ENCODE measurements at places on chromosomes 7 and 10.
A peak's percentile ranks its signal among the peaks of the same experiment; 100 is the strongest.

- DNase-seq = no peak
Observed at GRCh38 chr7:45661302-45661995, 87.3 kb downstream of the ADCY1 start.

DNA sequence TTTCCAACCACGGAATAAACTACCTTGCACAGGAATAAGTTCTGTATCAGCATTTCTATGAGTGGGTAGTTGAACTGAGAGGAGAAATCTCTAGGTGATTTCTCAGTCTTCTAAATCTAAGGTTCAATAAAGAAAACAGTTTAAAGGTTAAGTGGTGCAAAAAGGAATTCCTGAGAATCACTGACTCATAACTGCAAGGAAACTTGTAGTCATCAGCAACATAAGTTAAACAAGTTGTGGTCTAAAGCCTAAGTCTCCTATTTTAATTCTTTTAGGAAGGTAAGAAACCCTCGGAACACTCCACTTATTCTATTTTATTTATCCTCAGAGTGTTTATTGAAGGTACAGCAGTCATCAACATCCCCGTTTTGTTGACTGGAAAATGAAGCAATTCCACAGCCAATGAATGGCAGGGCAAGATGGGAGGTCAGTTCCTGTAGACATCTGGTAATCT is 92.4 kb upstream of the PIK3CG start:
- no peak for DNase-seq

DNA sequence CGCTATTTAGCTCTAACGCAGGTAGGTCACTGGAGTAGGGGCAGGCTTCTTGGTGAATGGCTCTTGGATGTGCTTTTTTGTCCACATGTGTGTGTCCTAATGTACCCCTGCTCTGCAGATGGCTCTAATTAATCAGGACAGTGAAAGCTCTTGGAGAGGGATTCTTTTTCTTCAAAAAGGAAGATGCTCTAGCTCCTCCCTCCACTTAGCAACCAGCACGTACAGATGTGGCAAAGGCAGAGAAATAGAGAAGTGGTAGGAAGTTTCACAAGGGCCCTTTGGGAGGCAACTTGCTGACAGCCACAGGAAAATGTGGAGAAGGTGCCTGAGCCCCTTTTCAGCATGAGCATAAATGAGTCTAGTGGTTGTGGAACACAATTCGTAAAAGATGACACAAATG is 221.7 kb downstream of the PLXNA4 start:
- DNase-seq = no peak

GRCh38 chr7:120843109-120843508 is 14.8 kb downstream of the TSPAN12 start:
- no peak for DNase-seq

- DNase-seq = no peak
Observed at GRCh38 chr10:132375116-132375794, 21.7 kb upstream of the PWWP2B start.

DNA sequence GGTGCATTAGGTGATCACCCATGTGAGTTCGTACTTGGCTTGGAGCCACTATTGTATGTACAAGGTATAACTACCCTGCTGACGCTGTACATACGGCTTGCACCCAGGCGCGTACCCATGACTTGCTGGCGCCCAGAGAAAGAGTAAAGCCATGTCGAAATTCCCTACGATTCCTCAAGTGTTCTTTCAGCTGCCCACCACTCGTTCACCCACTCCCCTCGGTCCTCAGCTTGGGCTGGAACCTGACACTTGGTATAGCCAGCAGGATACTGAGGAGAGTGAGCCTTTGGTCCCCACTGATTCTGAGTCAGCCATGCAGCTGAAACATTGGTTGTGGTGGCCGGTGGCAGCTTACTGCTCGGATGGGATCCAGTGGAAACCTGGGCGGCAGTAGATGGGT is 241.5 kb downstream of the CACNA2D1 start:
- no peak for DNase-seq

DNA sequence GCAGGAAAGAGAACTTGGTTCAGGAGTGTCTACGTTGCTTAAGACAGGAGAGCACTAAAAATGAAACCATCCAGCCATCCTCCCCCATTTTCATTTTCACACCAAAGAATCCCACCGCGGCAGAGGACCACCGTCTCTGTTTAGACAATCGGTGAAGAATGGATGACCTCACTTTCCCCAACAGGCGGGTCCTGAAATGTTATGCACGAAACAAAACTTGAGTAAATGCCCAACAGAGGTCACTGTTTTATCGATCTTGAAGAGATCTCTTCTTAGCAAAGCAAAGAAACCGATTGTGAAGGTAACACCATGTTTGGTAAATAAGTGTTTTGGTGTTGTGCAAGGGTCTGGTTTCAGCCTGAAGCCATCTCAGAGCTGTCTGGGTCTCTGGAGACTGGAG is 1.4 kb upstream of the IL6 start:
- DNase-seq = peak; percentile 66

- DNase-seq = no peak
Observed at GRCh38 chr10:126857178-126857806, 47.9 kb upstream of the DOCK1 start.

- DNase-seq = no peak
Observed at GRCh38 chr7:71135663-71136062, 3.7 kb downstream of the GALNT17 start.

- DNase-seq = no peak
Observed at GRCh38 chr7:33742999-33743587, 162.2 kb upstream of the BMPER start.

GRCh38 chr10:69570050-69570816 is 3.0 kb downstream of the NEUROG3 start:
- no peak for DNase-seq

All from OCI-M1 (cell line).